ENCODE measurements at places on chromosomes 3 and 15.

DNA sequence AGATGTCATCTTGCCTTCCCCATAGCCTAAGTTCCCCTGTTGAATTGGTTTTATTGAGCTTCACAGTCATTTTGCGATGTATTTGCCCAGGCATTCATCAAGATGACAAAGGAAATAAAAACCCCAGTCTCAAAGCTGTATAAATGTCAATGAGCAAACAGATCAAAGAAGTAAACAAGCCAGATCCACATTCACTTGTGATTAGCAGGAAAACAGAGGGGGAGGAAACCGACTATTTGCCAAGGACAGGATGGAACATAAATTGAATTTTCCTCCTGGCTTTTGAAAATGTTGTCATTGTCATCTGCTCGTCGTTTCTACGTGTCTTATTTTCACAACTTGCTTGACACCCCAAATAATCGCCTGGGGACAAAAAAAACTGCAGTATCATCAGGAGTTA lies 83.5 kb downstream of the SV2B start:
- DNase-seq = peak; percentile 45

- no peak for DNase-seq
These were observed 29.9 kb downstream of the SLC28A1 start for GRCh38 chr15:84914351-84914750.

- no peak for DNase-seq
These were observed 124.4 kb downstream of the PDZRN3 start for GRCh38 chr3:73500321-73500720.

GRCh38 chr3:126341755-126342150 lies 15.5 kb downstream of the KLF15 start:
- no peak for DNase-seq

DNA sequence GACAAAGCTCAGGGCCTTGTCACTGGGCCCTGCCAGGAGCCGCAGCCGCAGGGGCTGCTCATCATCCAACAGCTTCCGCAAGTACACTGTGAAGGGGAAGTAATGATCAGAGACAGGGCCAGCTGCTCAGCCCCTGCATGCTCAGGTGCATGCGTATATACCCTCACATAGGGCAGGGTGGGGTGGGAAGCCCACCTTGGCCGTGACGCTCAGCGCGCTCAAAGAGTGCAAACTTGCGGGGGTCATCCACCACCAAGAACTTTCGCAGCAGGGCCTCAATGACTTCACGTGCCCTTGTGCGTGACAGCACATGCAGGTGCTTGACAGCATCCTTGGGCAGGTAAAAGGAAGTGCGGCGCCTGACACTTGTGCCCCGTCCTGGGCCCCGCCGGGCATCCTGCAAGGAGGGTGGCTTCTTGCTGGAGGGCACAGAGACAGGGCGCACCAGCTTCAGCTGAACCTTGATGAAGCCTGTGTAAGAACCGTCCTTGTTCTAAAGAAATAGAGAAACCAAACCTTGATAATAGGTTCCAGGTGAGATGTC lies 3.4 kb upstream of the TUSC2 start:
- no peak for DNase-seq

- no peak for DNase-seq
These were observed 569.6 kb upstream of the ROBO2 start for GRCh38 chr3:76470285-76470684.

GRCh38 chr3:193842029-193842798 lies 249.2 kb downstream of the OPA1 start:
- no peak for DNase-seq

DNA sequence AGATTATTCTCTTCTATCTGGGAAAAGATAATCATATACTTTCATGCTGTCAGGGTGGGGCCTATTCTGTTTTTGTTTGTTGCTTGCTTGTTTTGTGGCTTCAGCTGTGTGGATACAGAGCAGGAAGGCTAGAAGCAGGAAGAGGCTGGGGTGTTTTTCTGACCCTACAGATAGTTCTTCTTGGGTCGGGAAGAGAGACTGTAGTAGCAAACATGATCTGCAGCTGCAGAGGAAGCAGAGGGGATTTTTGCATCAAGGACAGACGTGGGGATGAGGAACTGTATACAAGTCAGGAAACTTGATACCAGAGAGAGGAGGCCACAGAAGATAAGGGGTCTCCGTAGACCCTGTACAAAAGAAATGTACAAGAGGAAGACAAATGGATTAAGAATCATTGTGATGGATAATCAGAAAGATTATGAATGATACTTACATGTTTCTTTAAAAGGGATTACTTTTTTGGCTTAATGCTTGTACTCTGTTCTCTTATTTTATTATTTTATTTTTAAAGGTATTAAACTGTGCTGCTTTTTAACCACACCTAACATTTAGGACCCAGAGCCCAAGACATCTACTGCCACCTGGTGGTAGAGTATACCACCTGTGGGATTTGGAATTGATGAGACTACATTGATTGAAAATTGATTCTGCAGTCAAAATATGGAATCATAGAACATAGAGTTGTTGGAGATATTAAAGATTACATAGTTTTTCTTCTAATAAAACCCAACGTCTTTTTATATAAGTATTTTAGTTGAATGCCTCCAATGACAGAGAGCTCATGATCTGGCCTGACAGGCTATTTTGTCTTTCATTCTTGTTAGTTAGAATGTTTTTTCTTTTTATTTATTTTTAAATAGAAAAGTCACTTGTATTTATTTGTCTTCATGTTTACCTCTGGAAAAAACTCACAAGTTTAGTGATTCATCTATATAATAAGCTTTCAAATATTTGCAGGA lies 87.3 kb upstream of the ROPN1 start:
- peak; percentile 5 for DNase-seq

- DNase-seq = no peak
These were observed 92.4 kb downstream of the CLDN1 start for GRCh38 chr3:190229632-190230424.

GRCh38 chr3:170410428-170411029 lies 8.1 kb upstream of the CLDN11 start:
- no peak for DNase-seq

DNA sequence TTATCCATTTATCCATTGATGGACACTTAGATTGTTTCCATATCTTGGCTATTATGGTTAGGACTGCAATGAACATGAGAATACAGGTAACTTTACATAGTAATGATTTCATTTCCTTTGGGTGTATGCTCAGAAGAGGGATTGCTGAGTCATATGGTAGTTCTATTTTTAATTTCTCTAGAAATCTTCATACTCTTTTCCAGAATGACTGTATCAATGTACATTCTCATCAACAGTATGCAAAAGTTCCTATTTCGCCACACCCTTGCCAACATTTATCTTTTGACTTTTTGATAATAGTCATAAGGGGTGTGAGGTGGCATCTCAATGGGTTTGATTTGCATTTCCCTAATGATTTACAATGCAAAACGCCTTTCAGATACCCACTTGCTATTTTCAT lies 6.2 kb upstream of the NIPA1 start:
- DNase-seq = no peak

DNA sequence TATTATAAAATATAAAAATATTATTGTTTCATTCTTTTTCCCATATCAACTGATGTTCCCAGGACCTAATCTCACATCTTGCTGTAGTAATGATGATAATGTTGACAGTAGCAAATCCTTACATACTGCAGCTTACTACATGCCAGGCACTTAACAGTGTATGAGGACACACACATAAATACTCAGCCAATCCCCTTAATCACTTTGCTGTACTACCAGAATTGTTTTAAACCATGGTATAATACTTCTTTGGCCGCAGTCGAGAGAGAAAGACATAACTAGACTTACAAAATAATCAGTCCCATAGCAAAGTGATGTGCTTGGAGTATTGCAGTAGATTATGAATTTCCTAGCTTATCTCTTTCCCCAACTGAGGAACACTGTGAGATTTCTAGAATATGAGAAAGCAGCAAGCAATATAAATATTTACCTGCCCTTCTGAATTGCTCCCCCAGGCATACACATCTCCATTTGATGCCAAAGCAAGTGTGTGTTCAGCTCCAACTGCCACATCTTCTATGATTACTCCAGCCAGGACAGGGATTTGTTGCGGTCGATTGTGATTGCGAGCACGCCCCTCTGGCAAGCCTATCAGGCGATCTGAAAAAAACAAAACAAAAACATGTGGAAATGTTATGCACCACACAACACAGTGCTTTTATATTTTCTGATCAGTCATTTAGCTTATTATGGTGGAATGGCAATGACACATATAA lies 33.0 kb downstream of the FBXL22 start:
- DNase-seq = no peak

DNA sequence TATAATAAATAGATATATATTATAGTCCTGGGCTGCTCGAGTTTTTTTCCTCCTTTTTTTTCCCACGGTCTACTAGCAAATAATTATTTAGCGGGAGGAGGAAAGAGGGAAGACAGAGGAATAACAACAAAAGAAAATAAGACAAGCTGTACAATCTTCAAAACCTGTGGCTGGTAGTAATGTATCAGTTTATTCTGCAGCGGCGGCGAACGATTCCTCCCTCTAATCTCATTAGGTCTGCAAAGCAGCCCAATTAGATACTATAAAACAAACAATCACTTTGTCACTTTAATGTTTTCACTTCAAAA lies 390 bp upstream of the TLE3 start:
- DNase-seq = no peak

DNA sequence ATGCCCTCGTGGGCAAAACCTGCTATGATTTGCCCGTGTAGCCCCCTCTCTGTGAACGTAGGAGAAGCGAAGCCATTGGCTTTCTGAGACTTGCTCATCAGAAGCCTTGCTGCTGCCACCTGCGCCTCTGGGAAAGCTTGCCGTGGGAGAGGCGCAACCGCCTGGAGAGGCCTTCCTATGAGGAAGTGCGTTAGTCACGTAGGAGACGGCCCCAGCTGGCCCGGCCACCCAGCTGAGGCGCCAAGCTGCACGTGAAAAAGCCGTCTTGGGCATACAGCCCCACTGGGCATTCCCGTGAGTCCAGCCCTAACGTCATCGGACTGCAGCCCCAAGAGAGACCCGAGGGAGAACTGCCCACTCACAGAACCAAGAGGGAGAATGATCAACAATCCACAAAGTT lies 49.1 kb upstream of the TJP1 start:
- DNase-seq = no peak

DNA sequence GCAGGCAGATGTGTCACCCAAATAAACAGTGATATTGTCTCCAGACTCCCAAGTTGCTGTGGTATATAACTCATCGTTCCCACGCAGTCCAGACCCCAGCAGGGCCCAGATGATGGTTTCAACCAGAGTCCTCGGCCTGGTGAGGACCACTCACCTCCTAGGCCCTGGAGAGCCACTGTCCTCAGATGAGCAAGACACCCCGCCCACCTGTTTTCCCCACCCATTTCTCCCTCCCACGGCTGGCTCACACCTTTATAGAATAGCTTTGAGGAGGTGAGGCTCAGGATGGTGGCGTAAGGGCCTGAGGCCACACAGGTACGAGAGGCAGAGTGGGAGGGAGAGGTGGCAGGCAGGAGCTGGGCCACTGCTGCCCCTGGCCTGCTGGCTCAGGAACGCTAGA lies 7.5 kb downstream of the MESP1 start:
- DNase-seq = no peak

DNA sequence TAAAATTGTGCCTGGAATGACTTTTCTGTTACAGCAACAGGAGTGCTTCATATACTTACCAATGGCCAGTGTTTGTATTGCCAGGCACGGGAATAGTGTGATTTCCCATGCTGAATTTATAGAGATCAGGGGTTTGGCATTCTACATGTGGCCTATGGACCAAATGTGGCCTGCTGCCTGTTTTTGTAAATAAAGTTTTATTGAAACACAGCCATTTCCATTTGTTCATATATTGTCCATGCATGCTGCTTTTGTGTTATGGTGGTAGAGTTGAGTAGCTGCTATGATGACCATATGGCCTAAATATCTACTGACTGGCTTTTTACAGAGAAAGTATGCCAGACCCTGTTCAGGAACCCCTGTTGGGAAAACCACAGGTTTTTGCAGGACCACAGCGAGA lies 55.6 kb downstream of the SLCO3A1 start:
- no peak for DNase-seq

- no peak for DNase-seq
These were observed 289.3 kb upstream of the RORA start for GRCh38 chr15:61518191-61518950.

DNA sequence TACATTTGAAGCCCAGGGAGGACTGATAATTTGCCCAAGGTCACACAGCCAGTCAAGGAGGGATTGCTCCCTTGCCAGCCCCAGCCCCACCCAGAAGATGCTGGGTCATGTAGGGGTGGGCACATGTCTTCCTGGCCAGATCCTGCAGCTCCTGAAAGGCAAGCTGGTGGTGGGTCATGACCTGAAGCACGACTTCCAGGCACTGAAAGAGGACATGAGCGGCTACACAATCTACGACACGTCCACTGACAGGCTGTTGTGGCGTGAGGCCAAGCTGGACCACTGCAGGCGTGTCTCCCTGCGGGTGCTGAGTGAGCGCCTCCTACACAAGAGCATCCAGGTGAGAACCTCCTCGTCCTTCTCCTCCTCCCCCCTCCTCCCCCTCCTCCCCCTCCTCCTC lies 13.2 kb downstream of the ISG20 start:
- DNase-seq = no peak

DNA sequence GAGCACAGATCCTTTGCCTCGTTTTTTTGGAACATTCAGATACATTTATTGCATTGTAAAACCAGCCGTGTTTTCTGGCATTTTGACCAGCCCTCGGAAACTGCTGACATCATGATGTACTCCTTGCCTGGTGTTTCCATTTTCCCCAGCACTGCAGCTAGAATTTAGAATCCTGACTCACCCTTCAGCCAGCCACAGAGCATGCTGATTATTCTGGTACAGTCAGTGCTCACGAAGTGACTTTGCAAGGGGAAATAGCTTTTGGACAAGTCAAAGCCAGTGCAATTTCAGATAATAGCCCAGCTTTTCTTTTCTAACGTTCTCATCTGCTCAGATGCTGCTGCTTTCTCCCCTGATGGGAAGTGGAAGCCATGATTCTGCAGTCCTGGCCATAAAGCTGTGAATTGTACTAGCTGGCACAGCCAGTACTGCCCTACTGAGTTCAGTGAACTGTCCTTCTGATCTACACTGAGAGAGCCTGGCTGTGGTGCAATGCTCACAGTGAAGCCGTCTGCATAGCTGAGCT lies 12.1 kb upstream of the CNBP start:
- no peak for DNase-seq

DNA sequence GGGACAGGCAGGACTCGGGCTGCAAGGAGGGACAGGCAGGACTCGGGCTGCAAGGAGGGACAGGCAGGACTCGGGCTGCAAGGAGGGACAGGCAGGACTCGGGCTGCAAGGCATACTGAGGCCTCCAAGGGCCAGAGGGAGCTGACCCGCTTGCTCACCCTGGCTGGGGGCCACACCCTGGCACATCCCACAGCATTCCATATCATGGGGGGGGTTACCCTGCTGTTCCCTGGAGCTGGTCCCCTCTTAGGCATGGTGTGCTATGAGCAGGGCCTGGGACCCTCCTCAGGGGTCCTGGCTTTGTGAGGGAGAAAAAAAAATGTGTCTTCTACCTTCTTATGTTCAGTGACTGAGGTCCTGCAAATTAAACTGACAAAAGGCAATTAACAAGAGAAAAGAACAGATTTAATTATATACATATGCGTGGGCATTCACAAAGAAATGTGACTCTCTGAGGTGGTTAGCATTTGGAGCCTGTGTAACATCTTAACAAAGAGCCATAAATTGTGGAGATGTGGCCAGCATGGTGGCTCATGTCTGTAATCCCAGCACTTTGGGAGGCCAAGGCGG lies 97.6 kb upstream of the ALDH1A3 start:
- no peak for DNase-seq

GRCh38 chr3:84165328-84165727 lies 793.5 kb upstream of the CADM2 start:
- DNase-seq = no peak

- DNase-seq = no peak
These were observed 106.2 kb downstream of the TMCO5A start for GRCh38 chr15:38040615-38041014.
